ENCODE measurements at places on chromosomes 13 and 19.

- DNase-seq = no peak
Measured at GRCh38 chr13:111058796-111059506, 56.2 kb upstream of the ARHGEF7 start.

GRCh38 chr19:38907227-38907626 lies 4.8 kb downstream of the CCER2 start:
- DNase-seq = no peak

- DNase-seq = no peak
Measured at GRCh38 chr13:22655106-22655852, 525.5 kb upstream of the SGCG start.

DNA sequence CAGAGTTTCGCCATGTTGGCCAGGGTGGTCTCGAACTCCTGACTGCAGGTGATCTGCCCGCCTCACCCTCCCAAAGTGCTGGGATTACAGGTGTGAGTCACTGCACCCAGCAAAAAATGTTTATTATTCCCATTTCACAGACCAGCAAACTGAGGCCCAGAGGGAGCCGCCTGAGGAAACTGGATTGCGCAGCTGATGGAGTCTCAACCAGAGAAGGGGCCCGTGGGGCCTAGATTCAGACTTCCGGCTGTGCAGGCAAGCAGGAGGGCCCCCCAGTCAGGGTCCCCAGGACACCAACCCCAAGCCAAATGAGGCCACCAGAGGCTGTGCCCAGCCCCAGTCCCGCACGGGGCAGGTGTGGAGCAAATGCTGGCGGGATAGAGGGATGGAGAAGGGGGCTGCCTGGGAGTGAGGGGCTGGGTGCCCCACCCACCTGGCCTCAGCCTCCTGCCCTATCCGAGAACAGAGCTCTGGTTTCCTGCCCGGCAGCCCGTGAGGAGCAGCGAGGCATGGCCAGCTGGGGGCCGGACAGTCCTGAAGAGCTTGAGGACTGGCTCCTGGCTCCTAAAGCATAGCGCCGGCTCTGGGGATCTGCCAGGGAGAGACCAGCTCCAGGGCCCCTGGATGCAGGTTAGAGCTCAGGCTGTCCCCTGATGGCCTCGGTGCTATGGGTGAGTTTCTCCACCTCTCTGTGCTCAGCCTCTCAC lies 22.0 kb downstream of the MISP start:
- no peak for DNase-seq

- no peak for DNase-seq
Measured at GRCh38 chr19:54436628-54437252, 12.3 kb upstream of the LENG8 start.

GRCh38 chr13:90188351-90188636 lies 1159.2 kb upstream of the MIR17HG start:
- no peak for DNase-seq

DNA sequence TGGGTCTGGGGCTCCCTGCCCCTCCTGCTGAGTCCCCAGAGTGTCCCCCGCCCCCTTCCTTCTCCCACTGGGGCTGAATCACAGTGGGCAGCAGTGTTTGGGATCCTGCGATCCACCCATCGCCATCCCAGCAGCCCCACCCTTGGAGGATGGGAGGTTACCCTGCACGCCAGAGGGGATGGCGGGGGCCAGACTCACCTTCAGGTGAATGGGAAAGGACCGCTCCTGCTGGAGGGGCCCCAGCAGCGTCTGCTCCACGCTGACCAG lies 569 bp downstream of the DLEU7 start:
- no peak for DNase-seq

GRCh38 chr19:34409189-34410164 lies 5.3 kb downstream of the PDCD2L start:
- no peak for DNase-seq

DNA sequence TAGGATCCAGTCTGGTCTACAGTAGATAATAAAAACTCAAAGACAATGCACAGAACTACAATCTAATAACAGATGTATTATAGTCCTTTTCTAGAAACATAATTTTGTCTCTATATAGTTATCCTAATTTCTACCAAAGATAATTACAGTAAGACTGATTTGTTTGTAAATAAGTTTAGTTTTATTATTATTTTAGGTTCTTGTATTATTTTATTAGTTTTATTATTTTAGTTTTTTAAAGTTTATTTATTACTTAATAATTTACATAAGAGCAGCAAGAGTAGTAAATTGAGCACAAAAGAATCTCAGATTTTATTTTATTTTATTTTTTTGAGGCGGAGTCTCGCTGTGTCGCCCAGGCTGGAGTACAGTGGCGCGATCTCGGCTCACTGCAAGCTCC lies 22.3 kb upstream of the ZNF227 start:
- no peak for DNase-seq

DNA sequence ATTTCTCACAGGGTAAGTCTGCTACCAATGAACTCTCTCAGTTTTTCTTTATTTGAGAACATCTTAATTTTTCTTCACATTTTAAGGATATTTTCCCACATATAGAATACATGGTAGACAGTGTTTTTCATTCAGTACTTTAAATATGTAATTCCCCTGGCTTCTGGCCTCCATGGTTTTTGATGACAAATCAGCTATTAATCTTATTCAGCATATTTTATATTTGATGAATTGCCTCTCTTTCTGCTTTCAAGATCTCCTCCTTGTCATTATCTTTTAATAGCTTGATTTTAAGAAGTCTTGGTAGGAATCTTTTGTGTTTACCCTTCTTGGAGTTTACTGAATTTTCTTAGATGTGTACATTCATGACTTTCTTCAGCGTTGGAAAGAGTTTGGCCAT lies 27.6 kb downstream of the TNFSF13B start:
- no peak for DNase-seq

DNA sequence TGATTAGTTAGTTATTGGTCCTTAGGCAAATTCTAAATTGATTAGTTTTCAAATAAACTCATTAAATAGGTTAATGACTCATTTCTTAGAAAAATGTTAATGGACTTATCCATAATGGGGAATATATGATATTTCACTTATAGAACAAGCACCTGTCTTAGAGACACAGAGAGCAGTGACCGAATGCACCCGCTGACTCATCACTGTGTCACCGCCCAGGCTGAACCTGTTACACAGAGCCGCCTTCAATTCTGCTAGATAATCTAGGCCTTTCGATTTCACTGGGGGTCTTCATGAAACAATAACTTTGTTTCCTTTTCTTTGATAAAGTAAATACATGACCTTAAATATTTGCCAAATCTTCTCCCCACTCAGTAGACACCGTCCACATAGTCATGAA lies 13.1 kb downstream of the IRS2 start:
- no peak for DNase-seq

- no peak for DNase-seq
Measured at GRCh38 chr13:113535381-113535781, 44.9 kb upstream of the DCUN1D2 start.

DNA sequence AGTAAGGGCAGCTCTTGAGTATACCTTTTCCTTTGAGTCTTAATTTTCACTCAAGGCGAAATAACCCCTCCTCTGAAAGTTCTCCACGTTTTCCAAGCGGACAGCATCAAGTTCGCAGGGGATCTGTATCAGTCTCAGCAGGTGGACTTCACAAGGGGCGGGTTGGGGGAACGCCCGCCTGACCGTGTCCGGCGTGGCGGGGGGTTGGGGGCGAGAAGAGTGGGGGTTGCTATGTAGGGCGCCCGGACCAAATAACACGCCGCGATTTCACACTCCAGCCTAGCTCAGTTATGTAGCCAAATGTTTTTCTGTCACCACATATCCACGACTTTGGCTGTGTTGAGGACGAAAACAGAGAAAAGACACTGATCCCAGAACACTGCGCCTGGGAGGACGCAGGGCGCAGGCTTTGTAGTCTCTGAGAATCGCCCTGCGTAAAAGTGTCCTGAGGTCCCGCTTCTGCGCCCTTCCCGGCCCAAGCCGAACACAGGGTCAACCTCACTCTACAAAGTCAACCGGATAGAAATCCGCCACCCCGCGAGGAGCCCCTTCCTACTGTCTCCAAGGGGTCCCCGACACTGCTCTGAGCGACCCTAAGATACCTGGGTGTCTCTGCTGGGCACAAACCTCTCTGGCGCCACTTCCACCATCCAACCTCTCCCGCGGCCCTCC lies 524 bp downstream of the RUBCNL start:
- no peak for DNase-seq

DNA sequence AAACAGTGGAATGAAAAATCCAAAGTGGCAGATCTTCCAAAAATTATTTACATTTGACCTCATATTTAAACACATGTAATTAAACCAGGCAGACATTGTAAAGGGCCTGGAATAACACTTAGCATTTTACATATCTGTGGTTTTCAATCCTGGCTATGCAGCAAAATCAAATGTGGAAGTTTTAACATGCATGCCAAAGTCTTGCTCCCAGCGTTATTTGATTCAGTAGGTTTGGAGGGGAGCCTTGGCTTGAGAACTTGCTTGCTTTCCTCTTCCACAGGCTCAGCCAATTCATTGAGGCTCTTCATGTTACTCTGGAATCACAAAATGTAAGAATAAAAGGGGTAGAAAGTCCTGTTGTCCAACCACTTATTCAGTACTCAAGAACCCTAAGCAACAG lies 42.5 kb upstream of the INTS6 start:
- no peak for DNase-seq

Data from DMS153 (cell line).